ENCODE measurements at places on chromosomes 11 and 22.

DNA sequence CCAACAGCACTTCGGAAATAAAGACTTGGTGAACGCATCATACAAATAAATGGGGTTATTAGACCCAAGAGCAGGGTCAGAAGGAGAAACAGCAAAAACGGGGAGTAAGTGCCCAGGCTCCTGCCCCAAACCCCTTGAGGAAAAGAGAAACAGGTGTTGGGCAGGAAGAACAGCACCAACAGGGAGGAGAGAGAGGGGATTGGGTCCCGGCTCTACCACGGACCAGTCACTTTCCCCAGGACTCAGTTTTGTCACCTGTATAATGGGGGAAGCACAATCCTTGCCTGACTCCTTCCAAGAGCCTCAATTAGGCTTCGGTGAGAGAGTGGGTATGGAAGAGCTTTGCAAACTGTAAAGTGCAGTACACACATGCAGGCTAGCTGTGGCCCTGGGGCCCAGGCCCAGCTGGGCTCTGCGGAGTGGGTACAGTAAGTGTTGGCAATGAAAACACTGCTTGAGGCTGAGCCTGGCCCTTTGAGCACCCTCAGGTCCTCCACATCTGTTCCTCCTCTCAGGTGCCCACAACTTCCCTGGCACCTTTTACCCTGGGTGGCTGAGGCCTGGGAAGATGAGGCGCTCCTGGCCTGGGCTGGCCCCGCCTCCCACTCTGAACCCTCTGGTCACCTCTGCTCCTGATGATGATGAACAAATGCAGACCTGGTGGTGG is 8.9 kb downstream of the SLC29A2 start:
- no peak for DNase-seq

DNA sequence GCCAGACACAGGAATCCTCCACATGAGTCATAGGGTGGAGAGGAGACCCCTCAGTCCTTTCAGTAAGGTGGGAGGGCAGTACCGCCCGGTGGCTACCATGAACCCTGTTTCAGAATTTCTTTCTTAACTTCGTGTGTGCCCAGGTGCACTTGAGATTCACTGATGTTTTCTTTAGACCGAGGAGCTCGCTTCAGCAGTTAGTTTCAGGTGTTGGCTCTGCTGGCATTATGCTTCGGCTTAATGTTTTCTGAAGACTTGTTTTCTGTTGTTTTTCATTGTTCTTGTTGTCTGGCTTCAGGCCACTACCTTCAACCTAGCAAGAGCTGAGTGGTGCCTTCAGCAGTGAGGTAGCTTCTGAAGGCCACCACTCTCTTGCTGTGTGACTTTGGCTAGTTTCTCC is 71.5 kb downstream of the BMAL1 start:
- DNase-seq: no peak

- no peak for DNase-seq
Observed at GRCh38 chr11:7787239-7787638, 9.5 kb downstream of the OR5P2 start.

DNA sequence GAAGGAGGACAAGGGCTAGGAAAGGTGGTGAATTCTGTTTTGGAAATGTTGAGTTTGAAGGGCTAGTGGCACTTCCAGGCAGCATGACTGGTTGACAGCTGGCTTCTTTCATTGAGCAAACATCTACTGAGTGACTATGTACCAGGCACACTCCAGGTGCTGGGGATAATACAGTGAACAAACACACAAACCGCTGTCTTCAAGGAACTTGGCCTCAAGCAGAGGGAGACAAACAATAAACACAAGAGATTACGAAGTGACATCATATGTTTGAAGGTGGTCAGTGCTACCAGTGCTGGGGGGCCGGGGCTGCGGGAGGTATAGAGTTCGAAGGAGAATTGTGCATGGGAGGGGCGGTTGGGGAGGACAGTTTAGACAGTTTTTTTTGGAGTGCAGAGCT is 197.0 kb upstream of the SORL1-AS1 start:
- DNase-seq: no peak

GRCh38 chr11:60972182-60973030 is 926 bp downstream of the CD6 start:
- no peak for DNase-seq

DNA sequence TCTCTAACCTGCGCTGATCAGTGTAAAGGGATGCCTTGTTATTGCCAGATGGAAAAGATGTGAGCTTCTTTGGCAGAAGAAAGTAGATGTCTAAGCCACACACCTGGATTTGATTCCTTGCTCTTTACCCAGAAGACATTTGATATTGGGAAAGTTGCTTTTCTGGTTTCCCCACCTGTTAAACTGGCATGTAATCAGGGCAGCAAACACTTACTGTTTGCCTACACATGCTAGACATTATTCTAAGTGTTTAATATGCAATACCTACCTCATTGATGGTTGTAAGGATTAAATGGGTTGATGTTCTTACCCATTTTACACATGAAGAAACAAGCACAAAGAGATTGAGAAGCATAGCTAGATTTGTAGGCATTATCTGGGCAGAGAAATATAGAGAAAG is 16.6 kb downstream of the ASRGL1 start:
- DNase-seq: no peak

DNA sequence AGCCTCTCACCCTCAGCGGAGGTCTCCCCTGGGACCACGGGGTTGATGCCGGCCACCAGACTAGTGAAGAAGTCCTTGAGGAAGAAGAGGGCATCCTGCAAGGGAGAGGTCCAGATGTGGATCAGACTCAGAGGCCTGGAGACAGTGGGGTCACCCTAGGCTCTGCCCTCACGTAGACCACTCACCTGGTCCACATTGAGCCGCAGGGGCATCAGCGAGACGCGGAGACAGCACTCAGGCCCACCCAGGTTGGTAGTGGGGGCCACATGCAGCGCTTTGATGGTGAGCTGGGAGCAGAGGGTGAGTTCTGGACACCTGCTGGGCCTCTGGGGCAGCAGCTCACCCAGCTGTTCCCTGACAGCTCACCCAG is 18.9 kb downstream of the ATG2A start:
- no peak for DNase-seq

GRCh38 chr11:95134491-95134890 is 44.8 kb downstream of the ENDOD1 start:
- DNase-seq: no peak

DNA sequence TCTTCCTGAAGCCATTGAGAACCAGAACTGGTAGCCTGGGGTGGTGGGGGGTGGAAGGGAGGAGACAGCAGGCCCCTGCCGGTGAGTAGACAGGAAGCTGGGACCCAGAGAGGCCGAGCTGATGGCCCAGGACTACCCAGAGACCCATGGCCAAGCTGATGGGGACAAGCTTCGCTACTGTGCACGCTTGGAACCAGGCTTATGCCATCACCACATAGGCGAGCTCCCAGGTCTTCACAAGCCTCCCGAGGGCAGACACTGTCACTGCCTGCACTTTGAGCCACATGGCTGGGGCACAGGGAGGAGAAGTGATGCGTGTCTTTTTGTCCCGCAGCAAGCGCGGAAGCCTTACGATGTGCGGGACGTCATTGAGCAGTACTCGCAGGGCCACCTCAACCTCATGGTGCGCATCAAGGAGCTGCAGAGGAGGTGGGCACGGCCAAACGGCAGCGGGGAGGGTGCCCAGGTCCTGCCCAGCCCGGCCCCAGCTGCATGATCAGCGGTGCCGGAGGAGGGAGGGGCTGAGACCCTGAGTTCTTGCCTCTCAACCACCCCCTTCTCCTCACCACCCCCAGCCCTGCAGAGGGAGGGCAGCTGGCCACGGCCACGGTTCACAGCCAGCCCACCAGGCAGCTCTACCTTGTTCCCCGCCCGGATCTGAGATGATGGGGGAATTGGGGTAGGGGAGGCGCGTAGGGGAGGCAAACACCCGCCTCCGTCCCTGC is 76.0 kb upstream of the KCNQ1OT1 start:
- no peak for DNase-seq

DNA sequence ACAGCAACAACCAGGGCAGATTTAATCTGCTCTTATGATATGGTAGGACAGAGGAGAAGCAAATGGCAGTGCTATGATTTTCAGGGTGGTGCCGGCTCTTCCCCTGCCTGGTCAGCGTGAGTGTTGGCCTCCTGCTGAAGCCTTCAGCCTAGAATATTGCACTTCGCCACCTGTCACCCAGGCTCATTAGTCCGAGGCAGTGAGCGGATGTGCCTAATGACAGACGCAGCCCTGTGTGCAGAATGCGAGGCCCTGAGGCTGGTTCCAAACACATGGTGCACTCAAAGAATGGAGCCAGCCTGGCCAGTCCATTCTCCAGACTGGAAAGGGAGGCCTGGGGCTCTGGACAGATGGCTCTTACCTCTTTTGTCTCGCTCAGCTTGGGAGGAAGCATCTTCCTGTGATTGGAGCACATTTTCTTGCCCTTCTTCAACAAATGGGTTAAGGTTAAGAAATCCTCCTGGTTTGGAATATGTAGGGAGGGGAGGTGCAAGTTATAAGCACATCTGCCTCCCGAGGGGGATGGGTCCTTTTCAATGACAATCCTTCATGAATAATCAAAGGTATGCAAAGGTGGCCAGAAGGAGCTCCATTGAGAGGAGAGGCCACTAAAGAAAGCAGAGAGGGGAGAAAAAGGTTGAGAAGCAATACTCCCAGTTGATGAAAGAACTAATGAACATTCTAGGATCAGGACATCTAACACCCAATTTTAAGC is 39.7 kb upstream of the GALNT18 start:
- no peak for DNase-seq

- DNase-seq: no peak
Observed at GRCh38 chr11:59302991-59303390, 55.7 kb upstream of the OR5AN1 start.

- DNase-seq: no peak
Observed at GRCh38 chr11:86680716-86681482, 8.5 kb upstream of the ME3 start.

- DNase-seq: no peak
Observed at GRCh38 chr11:86873573-86874083, 73.3 kb downstream of the PRSS23 start.

GRCh38 chr22:44031158-44031952 is 7.3 kb downstream of the PARVB start:
- no peak for DNase-seq

DNA sequence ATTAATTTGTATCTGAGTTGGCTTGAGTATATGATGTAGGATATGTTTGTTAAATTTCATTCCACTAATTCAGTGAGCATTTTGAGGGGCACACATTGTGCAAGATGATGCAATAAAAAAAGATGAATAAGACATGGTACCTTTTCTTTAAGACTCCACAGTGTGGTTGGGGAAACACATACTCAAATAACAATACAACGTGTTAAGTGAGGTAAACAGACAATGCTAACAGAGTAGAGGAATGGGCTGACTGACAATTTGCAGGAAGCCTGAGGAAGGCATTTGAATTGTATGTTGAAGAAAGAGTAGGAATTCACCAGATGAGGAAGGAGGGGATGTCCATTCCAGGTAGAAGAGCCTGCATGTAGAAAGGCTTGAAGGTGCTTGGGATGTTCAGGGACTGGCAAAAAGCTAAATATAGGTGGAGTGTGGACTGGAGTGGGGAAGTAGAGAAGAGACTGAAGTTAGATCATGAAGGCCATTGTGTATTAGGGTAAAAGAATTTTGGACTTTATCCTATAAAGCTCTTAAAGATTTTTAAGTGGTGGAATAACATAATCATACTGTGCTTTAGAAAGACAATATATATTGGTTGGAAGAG is 6.8 kb downstream of the RNF169 start:
- no peak for DNase-seq

- no peak for DNase-seq
Observed at GRCh38 chr11:9095421-9095820, 4.0 kb upstream of the SCUBE2 start.

DNA sequence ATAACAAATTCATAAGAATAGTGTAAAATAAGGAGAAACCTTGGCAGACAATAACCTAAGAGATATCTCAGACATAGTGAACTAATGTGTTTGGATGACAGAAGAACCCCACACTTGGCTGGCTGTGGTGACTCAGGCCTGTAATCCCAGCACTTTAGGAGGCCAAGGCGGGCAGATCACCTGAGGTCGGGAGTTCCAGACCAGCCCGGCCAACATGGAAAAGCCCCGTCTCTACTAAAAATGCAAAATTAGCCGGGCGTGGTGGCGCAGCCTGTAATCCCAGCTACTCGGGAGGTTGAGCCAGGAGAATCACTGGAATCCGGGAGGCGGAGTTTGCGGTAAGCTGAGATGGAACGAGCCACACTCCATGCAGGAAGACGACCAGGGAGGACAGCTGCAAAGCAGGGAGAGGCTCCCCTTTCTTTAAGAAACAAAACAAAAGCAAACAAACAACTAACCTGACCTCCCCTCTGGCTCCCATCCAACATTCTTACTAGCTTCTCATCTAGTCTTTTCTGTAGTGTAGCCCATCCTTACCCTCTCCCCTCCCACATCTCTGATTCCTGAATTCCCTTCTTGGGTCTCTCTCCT is 84.2 kb downstream of the ZNF280B start:
- no peak for DNase-seq

DNA sequence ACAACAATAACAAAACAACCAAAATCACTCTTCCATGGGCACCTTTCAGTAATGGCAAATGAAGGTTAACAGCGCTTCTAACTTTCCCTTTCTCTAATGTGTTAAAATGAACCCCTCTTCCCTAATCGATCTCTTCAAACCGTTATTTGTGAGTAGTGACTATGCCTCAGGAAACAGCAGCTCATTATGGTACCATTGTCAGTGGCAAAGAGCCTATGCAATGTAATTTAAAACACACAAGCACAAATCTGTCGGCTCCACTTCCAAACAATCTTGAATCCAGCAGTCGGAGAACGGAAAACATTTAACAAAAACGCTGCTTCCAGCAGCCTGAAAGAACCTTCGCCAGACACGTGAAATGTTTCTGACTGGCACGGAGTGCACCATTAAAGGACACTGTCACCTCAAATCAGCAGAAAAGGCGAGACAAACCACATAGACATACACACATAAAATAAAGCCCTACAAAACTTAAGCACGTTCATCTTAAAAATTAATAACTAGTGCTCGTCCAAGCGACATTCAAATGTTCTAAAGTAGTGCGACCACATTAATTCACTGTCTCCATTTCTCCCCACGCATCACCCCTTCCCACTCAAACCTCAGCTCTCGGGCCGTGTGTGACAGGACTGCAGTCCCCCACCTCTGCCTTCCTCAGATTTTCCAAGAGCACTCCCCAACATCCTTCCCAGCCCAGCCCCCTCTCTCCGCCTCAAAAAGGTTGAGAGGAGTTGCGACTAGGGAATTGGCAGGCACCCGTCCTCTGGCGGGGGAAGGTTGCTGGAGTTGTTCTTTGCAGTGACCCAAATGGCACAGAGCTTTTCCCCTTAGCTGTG is 748 bp downstream of the RAB30 start:
- no peak for DNase-seq

DNA sequence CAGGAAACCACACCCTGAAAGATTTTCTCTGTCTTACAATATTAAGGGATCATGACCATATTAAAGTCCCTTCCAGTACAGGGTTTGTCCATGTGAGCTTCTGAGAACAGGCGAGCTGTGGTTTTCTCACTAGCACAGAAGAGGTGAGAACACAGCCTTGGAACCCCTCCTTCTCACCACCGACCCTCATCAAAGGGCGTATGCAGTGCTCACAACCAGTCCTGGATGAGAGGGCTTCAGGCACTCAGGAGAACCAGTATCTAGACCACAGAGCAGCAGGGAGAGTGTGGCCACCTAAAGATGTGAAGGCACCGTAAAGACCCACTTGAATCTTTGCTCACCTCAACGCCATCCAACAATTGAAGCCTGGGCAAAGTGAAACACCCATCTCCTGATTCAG is 397.0 kb downstream of the ETS1 start:
- no peak for DNase-seq
